ENCODE measurements at places on chromosomes 1 and 21.
A peak's percentile ranks its signal among the peaks of the same experiment; 100 is the strongest.

- DNase-seq, result no peak
These were observed 18.0 kb downstream of the INKA2 start for GRCh38 chr1:111720977-111721786.

DNA sequence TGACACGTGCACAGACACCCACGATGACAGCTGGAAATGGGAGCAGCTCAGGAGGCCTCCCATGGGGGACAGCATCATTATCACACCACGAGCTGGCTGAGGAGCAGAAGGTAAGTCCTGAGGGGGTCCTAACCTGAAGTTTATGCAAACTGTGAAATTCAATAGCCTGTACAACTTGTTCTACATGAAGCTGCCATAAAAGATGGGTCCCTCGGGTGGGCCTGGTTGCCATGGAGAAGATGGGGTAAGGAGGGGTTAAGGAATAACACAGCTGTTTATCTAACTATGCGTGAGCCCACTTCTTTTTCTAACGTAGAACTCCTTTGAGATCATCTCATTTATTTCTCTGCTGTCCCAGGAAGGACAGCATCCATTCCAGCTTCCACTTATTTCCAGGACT lies 163.4 kb upstream of the CD34 start:
- no peak for DNase-seq

GRCh38 chr1:25926731-25927496 lies 20.7 kb upstream of the STMN1 start:
- no peak for DNase-seq

GRCh38 chr1:30981172-30981571 lies 72.6 kb upstream of the SDC3 start:
- no peak for DNase-seq

DNA sequence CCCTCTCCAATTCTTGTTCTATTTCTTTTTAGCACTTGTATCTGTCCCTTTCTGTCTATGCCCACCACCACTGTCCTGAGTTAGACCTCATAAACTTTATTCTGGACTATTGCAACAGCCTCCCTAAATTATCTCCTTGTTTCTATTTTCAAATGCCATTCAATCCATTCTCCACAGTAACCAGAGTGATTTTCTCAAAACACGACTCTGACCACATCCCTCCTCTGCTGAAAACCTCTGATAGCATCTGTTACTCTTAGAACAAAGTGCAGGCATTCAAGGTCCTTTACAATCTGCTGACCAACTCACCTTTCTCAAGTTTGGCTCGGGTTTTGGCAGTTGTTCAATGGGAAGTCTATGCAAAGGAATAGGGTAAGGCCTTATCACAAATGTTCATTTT lies 22.8 kb upstream of the GPX7 start:
- no peak for DNase-seq

- no peak for DNase-seq
These were observed 235.6 kb upstream of the CACYBP start for GRCh38 chr1:174764191-174764590.

- no peak for DNase-seq
These were observed 98.7 kb upstream of the PDC start for GRCh38 chr1:186559601-186560116.

DNA sequence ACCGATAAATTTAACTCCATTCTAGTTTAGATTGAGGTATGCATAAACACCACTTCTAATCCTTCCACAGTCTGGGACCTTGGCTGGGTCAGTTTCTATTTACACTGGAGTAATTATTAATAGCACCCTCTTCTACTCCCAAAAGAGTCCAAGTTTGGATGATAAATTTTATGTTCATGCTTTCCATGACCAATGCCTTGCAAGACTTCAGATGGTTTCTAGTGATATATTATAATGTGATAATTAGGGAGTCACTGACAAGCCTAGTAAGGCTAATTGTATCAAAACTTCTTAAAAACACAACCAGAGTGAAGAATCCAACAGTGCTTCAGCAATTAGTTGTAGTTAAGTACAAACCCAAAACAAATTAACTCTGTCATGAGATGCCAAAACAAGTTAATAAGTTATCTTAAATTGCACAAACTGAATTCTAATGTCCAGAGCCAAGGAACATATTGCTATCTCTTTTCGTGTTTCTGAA lies 489.6 kb downstream of the TTLL7 start:
- DNase-seq, result no peak

- DNase-seq, result peak; percentile 48
These were observed 27.2 kb downstream of the SYT6 start for GRCh38 chr1:114126261-114127095.

DNA sequence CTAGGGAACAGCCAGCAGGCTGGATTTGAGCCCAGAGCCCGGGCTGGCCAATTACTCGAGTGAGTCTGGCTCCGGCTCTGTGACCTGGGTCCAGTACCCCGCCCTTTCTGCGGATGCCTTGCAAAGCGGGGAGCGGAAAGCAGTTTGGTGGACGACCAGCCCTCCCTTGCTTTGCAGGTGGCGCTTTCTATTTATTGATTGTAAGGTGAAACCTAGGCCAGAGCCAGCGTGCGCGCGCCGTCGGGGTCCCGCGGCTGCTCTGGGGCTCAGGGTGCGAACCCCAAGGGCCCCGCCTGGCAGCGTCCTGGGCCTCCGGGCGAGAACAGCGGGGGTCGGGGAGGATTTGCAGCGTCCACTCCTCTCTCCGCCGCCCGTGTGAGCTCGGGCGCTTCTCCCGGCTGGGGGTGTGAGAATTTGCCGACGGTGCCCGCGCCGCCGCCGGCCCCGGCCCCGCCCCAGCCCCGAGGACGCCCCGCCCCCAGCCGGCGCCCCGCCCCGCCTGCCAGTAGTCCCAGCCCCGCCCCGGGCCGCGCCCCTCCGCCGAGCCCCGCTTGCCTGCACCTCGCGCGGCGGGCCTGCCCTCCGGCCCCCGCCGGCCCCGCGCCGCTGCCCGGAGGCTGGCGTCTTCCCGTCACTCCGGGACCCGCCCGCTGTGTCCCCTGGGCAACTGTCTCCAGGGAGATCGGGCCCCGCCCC lies 37.6 kb downstream of the PIK3CD start:
- peak; percentile 81 for DNase-seq

DNA sequence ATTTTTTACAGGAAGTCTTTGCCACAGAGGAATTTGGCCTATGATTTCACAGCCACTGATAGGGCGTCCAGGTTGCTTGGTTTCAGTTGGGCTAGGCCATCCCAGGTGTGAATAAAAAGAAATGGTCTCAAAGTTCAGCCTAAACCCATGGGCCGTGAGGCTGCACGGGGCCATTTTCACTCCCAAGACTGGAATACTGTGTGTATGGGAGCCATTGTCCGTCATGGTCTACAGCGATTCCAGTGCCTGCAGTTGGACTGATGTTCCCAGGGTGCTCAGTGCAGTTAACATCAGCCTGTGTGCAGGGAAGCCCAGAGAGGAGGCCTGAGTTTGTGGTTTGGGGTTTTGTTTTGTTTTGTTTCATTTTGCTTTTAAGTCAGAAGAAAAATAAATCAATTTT lies 133.2 kb downstream of the ADSS2 start:
- DNase-seq, result no peak

DNA sequence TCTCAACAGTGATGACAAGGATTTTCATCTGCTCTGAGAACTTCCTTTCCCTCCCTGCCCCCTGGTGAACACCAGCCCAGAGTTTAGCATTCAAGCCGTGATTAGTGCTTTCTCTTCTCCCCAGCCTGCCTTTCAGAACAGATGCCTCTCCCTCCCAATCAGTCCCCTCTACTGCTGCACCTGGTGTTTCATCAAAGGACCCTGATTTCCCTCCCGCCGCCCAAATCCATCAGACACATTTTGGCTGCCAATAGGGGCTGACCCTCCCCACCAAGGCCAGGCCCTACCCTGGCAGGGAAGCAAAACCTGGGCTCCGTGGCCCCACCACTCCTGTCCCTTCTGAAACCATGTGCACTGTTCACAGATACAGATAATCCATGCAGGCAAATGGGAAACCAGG lies 34.0 kb upstream of the KLHDC7A start:
- DNase-seq, result no peak

GRCh38 chr1:218031901-218032300 lies 253.2 kb upstream of the RRP15 start:
- no peak for DNase-seq

GRCh38 chr1:162136760-162137159 lies 67.3 kb downstream of the NOS1AP start:
- DNase-seq, result no peak

- no peak for DNase-seq
These were observed 519.2 kb upstream of the B3GALT2 start for GRCh38 chr1:193705554-193705981.

GRCh38 chr1:21251773-21252471 lies 38.3 kb downstream of the ECE1 start:
- DNase-seq, result no peak

DNA sequence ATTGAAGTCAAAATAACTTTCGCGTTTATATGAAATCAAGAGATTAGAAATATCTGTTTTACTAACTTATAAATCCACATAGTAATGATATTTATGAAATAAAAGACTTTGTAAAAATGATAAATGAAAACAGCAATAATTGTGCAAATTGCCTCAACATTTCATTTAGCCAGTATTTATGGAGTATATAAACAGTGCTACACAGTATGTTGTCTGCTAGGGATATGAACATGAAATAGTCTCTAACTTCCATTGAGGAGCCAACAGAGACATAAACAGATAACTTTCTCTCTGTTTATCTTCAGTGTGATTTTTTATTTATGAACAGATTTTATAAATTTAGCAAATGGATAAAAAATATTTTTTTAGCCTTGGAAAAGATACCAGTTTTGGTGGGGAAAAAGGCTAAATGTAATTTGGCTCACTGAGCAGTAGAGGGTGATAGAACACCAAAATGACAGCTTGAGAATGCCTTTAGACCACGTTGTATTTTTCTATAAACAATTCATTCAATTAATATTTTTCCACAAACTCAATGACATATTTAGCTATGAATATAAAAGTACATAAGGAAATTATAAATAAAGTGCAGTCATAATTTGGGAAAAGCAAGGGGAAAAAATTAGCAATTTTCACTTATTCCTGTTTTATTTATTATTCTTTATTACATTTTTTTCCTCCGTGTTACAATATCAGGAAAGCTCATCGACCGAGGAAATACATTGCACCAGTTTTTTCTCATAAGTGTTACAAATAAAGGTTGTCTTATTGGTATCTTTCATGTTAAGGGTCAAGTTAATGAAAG lies 47.5 kb upstream of the EEIG2 start:
- DNase-seq, result no peak

DNA sequence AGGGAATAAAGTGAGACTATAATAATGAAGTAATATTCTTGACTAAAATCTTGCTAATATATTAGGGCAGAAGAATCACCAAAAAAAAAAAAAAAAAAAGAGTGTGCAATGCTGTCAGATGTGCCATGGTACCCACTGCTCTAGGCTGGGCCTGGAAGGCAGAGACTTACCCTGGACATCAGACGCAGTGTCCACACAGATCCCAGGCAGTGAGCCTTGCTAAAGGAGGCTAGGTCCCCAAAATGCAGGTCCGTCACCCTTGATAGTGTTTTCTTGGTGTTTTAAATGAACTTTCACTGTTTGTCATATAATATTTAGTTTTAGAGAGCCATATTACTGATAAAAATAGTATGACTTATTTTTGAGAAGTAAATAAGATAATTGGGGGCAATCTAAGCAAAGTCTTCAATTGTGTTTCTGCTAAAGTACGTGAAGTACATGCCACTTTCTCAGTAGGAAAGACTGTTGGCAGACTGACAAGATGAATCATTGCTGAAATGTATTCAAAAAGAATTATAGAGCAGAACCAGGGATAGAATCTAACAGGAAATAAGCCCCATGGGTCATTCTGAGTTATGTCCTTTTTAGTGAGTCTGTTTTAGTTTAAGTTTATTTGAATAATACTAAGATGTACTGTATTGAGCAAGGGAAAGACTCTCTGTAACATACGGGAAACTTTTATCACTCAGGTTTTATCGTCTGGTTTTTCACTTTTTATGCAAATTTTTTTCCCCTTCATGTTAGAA lies 74.6 kb upstream of the PDC start:
- no peak for DNase-seq

GRCh38 chr1:15180189-15180588 lies 26.6 kb downstream of the TMEM51 start:
- no peak for DNase-seq

GRCh38 chr1:201140235-201140940 lies 13.4 kb upstream of the ASCL5 start:
- no peak for DNase-seq

DNA sequence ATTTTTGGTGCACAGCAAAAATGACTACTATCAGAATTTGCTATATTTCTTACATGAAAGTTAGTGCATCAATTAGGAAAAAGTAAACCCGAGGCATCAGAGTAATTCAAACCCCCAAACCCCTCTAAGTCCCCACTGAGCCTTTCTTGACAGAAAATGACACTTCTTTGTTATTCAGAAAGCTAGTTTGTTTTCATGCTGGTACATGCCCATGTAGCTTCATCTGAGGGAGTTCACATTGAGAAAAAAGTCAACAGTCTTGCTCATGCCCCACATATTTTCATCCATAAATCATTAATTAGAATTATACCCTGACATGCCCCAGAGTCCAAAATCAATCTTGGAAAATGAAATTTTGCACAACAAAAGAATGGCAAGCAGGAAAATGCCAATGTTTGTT lies 39.9 kb upstream of the PDC start:
- no peak for DNase-seq

DNA sequence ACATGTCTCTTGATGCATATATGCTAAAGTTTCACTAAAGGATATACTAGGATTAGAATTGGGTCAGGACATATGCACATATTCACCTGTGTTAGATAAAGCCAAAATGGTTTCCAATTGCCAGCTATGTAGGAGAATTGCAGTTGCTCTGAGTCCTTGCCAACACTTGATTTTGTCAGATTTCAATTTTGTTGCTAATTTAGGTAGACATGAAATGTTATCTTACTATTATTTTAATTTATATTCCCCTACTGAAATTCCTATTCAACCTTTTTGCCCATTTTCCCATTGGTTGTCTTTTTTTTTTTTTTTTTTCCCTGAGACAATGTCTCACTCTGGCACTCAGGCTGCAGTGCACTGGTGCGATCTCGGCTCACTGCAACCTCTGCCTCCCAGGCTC lies 13.4 kb downstream of the HDAC1 start:
- no peak for DNase-seq

GRCh38 chr1:154221278-154222001 lies 685 bp downstream of the UBAP2L start:
- DNase-seq, result peak; percentile 32

Measured in GM12891 (cell line).